Thymus (tissue), 14 donors: ENCODE measurements at places on chromosomes 4 and X.

- no peak for DNase-seq
These were observed 4.8 kb downstream of the AVPR2 start for GRCh38 chrX:153909024-153909979.

DNA sequence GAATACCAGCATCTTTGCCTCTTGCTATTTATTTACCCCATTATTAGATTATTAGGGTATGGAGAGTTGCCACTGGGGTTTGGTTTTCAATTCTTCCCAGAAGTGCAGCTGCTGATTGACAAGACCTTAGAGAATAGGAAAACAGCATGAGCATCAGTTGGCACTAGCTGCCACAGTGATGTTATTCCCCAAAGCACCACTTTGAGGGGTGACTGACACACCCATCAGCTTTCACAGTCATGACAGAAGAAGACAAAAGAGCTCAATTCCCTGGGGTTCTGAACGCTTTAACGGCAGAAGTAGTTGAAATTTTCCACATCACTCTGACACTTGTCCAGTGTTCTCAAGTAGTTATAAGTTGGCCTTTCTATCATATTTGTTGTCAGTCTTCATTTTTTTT, 55.0 kb upstream of the NR3C2 start:
- DNase-seq = no peak

DNA sequence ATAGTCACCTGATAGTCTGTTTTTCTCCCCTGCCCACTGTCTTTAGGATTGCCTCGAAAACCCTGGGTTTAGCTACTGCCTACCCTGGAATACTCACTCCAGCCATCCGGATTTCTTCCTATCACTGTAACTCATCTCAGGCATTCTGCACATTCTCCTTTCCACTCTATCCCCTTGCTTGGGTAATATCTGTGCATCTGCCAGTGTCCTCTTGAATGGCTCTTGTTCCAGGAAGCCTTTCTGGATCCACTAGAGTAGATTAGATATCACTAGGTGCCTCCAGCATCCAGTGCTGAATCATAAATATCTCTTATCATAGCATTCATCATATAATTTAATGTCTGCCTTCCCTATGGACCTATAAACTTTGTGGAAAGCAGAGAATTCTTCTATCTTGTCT, 17.1 kb upstream of the GALNT7 start:
- no peak for DNase-seq

DNA sequence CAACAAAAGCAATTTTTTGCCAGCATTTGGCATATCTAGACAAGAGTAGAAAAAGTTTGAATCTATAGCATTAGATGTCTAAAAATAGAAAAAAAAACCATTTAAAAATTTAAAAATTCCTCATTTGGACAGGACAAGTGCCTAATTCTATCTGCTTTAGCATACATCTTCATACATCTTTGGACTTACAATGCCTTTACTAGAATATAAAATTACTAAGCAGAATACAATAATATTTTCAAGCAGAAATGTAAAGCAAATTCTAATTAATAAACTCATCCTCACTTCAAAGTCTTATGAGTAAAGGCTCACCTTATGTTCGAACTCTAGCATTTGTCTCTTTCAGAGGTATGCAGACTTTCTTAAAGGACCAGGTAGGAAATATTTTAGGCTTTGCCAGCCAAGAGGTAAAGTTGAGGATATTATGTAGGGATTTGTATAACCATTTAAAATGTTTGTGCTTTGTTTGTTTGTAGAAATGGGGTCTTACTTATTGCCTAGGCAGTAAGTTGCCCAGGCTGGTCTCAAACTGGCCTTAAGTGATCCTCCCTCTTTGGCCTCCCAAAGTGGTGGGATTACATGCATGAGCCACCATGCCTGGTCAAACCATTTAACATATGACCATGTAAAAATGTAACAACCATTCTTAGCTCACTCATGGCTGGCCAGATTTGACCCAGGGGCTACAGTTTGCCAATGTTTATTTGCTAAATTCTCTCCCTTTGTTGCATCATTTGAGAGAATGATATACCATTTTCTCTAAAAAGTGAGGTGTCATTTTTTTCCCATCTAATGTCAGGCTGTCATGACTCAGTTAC, 29.1 kb downstream of the UGDH start:
- DNase-seq = no peak

- no peak for DNase-seq
These were observed 102.5 kb downstream of the CPEB2 start for GRCh38 chr4:15104825-15105224.

GRCh38 chrX:108736509-108737479, at the start of gene IRS4:
Gene IRS4 (minus strand): TSS chrX:108736563.
- DNase-seq = no peak

DNA sequence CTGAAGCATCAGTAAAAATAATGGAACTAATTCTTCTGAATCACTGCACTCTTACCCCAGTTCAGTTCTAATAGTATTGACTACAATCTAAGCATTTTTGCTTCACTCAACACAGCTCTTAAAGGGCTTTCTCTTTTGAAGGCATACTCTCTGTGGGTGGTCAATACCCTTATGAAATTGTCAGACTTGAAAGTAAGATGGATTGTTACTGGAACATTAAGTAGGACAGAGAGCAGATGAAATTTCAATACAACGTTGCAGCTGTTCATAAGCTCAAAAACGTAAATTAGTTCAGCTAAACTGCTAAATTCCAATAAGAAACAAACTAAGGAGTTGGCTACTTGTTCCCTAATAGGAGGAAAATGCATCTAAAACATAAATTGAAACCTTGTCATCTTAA, 352.3 kb upstream of the TENM3 start:
- DNase-seq = no peak

DNA sequence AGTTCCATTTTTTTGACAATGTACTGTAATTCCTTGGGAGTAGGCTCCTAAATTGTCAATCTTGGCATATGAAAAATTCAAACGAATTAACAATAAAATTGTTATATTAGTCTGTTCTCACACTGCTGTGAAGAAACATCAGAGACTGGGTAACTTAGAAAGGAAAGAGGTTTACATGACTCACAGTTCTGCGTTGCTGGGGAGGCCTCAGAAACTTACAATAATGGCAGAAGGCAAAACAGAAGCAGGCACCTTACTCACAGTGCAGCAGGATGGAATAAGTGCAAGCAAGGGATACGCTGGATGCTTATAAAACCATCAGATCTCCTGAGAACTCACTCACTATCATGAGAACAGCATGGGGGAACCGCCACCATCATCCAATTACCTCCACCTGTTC, 246.4 kb upstream of the TRAM1L1 start:
- no peak for DNase-seq

DNA sequence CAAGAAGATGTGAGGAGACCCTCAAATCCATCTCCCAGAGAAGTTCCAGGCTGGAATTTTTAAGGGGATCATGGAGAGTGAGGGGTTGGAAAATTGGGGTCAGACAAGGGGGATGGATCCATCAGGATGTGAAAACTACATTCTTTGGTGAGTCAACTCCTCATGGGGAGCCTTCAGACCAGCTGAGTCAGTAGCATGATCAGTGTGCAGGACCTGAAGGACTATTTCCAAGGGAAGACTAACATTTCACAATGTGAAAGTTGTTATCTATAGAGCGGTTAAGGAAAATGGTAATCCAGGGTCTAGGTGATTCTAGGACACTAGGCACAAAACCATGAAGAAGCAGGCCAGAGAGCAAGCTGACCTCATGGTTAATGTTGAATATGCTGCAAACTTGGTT, 38.6 kb upstream of the CEP135 start:
- no peak for DNase-seq

DNA sequence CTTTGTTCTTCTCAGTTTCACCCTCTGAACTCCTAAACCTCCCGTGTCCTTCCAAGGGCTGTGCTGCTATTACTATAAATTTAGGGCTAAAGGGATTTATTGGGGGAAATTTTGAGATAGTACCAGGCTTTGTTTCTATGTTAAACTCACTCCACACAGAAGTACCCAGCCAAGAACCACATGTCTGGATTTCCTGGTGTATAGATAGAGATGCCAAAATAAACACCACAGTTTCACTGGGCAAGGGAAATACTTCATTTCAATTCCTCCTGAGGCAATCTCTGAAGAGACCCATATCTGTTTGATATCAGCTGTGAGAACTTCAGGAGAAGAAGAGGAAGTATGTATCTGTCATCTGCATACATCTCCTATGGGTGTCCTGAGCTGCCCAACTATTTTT, 21.7 kb upstream of the CLNK start:
- DNase-seq = no peak

DNA sequence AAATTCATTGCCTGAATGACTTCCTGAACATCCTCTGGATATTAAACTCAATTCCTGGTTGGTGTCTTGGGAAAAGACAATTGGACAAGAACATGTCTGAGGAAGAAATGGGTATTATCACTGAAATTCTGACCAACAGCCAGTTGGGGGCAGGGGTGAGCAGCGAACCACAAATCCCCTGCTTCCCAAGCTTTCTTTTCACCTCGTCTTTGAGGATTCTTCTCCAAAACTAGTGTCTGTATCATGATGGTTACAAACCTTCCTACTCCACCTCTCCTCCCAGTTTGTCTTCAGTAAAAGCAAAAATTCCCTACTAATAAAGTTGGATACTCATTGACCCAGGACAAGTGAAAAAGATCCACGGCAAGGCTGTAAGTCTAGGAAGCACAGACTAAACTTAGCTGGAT, 48.3 kb upstream of the WDR1 start:
- DNase-seq = no peak

DNA sequence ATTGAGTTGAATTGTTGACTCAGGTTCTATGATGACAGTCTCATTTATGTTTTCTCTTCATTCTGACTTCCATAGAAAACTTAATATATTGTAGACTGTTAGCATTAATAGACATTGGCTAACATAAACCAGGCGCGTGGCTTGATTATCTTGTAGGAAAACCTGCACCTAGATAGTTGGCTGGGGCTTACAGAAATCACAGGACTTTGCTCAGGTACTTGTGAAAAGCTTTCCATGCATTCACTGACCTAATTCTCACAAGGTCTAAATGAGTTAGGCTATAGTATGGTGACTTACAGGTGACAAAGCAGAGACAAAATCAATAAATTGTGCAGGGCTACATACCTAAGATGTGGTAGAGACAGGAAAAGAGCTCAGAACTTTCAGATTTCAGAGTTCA, 212.8 kb downstream of the GPAT3 start:
- DNase-seq = no peak

GRCh38 chrX:130378024-130378669, 7.3 kb downstream of the GPR119 start:
- no peak for DNase-seq

- no peak for DNase-seq
These were observed 21.4 kb upstream of the AFAP1 start for GRCh38 chr4:7960790-7961655.

- no peak for DNase-seq
These were observed 45.0 kb downstream of the SOD3 start for GRCh38 chr4:24840362-24840761.

DNA sequence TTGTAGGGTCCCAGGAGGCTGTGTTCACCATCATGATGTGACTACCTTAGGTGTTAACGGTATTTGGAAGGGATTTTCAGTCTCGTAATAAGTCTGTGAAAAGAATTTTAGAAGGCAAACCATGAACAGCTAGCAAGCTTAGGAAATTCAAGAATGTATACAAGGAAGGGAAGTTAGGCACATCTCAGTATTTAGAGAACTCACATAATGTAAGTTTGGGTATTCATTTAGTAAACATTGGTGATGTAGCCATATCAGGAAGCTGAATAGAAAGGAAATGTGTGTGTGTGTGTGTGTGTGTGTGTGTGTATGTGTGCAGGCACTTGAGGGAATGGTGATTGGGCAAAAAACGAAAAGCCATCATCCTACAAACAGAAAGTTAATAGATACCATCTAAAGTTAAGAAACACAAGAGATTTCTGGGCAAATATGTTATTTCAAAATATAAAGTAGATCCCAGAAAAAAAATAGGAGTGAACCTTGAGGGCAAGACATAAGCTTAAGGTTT, 34.7 kb upstream of the PRKX start:
- no peak for DNase-seq

DNA sequence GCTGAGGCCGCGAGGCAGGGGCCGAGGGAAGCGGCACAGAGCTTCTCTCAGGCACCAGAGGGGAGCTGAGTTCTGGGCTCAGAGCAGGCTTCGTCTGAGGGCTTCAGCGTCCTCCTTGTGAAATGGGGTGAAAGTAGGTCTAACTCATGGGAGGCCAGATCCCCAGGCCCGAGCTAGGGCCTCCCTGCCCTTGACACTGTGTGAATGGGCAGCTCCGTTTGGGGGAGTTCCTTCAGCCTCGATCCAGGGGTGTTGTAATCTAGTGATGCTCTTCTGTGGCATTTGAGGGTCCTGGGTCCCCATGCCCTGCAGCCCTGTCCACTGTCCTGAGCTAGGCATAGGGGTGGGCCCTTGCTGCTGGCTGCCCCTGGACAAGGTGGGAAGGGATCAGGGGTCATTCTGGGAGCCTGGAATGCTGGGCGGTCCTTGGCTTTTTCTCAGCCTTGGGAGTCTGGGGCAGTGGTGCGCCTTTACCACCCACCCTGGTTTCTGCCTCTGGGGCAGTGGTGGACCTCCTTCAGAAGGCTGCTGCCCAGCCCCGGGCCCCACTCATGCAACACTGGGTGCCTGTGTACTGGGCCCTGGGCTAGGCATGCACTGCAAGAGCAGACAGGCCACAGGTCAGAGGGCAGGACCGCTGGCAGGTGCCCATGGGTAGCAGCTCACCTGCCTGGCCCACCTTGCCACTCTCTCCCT, 4.1 kb downstream of the SH3BP2 start:
- no peak for DNase-seq

DNA sequence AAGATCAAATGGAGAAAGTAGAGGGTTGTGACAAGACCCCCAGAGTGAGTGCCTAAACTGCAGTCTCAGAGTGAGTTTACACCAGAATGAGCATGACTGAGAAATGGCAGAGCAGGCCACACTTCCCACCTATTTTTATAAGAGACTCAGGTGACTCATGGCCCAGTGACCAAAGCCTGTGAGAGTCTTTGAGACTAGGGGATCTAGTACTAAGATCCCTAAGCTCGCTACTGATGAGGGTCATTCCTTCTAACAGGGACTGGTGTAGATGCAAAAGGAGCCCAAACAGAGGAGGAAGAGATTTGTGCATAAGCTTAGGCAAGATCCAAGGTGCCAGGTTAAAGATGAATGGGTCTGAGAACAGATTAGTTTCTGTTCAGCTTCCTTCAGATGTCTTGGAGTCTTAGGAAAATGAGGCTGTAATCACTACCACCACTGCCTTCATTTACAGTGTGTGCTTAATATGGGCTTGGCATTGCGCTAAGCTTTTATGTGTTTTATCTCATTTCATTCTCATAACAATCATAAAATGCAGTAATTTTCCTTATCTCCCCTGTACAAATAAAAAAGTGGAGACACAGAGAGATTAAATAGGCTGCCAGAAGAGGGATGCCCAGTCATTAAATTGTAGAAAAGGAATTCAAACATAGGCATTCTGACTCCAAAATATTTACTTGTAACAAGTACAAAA, 62.8 kb downstream of the RWDD4 start:
- DNase-seq = no peak

DNA sequence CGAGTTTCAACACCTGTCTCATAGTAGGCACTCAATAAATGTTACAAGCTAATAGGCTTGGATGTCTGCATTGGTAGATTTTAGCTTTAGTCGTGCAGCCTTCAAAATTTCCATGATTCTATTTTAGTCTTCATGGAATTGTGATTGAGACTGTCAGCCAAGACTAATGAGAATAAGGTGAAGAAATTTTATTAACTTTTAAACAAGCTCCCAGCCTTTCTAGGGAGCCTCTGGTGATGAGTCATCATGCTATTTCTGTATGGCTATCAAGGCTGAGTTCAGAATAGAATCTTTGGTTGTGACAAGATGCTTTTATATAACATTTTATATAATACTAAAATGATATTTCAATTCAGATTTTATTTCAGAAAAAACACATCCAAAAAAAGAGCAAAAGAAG, 685.8 kb downstream of the GABRG1 start:
- no peak for DNase-seq

- no peak for DNase-seq
These were observed 3.7 kb downstream of the TAF7L start for GRCh38 chrX:101287402-101287801.
